ENCODE measurements at places on chromosomes 12 and 14. TPM values are rescaled to one million over a fixed set of nuclear protein-coding genes. Genes with fewer than 3 reads are reported as not detected.

Gene DNAL1
- 4.3 TPM for total RNA-seq

Gene SLCO1C1
- total RNA-seq, result not detected

Gene GPD1
- 0.20 TPM for total RNA-seq

Gene PACS2
- 47.4 TPM for total RNA-seq

Gene RPL6
- 1,477 TPM for total RNA-seq

Gene JDP2
- 1.6 TPM for total RNA-seq

Gene SIX1
- total RNA-seq, result 0.08 TPM

Gene SSTR1
- total RNA-seq, result not detected

Gene RASSF9
- total RNA-seq, result not detected

Gene KRT2
- total RNA-seq, result 0.24 TPM

Gene RNF34
- 85.7 TPM for total RNA-seq

Gene TRHDE
- not detected for total RNA-seq

Gene RNASE1
- not detected for total RNA-seq

Gene FAM90A1
- total RNA-seq, result 0.08 TPM

Gene FOXM1
- total RNA-seq, result 79.7 TPM

Gene CYP27B1
- 2.2 TPM for total RNA-seq

Gene DLGAP5
- total RNA-seq, result 68.5 TPM

Gene NRIP2
- total RNA-seq, result not detected

Gene TAS2R31
- 2.4 TPM for total RNA-seq

Gene CCNB1IP1
- 36.0 TPM for total RNA-seq

Gene GLIPR1L1
- total RNA-seq, result not detected

Gene KIF5A
- 0.58 TPM for total RNA-seq

Gene GNS
- total RNA-seq, result 29.4 TPM

Gene SERPINA1
- not detected for total RNA-seq

Gene PLBD1
- total RNA-seq, result not detected

Gene PELI2
- 9.9 TPM for total RNA-seq

Gene USP5
- total RNA-seq, result 115 TPM

Gene ST8SIA1
- total RNA-seq, result 0.19 TPM

Gene NANOG
- total RNA-seq, result not detected

Gene LRRC9
- total RNA-seq, result not detected

Gene ZDHHC22
- not detected for total RNA-seq

Gene SENP1
- total RNA-seq, result 30.4 TPM

All from activated naive CD4-positive, alpha-beta T cell treated with anti-CD3 and anti-CD28 coated beads, Interleukin-2, amount 10 ng/mL, durations not matched to agents 5 hours and 36 hours (primary cell).